Uterus (tissue), 4 donors: ENCODE measurements at places on chromosomes 1 and 21. TPM values are rescaled to one million over a fixed set of nuclear protein-coding genes. Genes with fewer than 3 reads are reported as not detected.

- no peak for DNase-seq
Observed at GRCh38 chr1:221170171-221170570, 290.9 kb downstream of the HLX start.

DNA sequence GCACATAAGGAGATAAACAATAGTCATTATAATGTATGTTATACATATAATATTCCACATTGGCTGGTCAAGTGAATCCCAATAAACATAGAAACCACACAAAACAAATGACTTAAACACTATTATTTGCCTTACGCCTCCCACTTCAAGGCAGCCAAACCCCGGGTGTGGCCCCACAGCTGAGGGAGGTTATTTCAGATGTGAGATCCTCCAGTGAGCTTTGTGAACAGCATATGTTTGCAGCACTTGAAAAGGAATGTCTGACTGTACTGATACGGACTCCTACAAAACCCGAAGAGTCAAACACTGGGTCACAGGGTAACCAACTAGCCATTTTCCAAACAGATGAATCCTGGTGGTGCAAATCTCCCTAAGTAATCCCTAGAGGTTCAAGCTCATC, 27.1 kb upstream of the DISP1 start:
- DNase-seq = no peak

- no peak for DNase-seq
Observed at GRCh38 chr21:29287383-29287782, 11.3 kb upstream of the BACH1 start.

DNA sequence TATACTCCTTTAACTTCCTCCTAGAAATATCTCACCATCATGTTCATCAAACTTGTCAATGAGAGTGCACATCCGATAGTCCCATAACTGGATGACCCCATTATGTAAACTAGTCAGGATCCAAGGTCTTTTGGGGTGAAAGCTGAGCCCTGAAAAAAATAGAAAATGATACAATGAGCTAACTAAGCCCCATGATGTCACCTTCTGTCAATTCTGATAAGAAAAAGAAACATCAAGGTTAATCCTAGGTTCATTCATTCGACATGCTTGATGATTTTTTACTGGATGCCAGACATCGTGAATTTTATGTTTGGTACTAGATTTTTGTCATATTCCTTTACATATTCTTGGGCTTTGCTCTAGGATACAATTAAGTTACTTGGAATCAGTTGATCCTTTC, 2.9 kb downstream of the COPA start:
- no peak for DNase-seq

GRCh38 chr1:224211206-224211962, 28.3 kb downstream of the DEGS1 start:
- DNase-seq = no peak

GRCh38 chr1:159902541-159902940, 2.6 kb upstream of the CFAP45 start:
- no peak for DNase-seq

- DNase-seq = no peak
Observed at GRCh38 chr1:170669107-170669445, 5.1 kb downstream of the PRRX1 start.

CTBS gene
- total RNA-seq = 40.0 TPM

E2F2 gene
- total RNA-seq = not detected

SRGAP2C gene
- total RNA-seq = 31.0 TPM
